NCI-H2227 treated with DMSO at 0.1 percent for 48 hours (cell line): ENCODE measurements at places on chromosomes 1 and 21.

DNA sequence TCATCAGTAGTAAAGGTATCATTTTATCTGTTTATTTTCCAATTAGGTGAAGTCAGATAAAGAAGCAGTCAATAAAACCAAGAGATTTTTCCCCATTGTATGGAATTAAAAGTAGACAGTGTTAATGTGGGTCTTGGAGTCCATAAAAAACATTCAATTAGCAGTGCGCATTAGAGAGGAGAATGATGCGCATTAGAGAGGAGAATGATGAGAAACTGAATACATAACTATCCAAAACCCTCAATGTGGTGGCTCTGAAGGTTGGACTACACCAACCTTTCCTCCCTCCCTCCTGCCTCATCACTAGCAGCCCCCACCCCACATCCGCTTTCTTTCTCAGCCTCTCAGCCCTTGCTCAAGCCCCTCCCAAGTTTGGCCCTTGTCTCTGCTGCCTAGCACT lies 99.5 kb downstream of the DAB1 start:
- DNase-seq: no peak

- no peak for DNase-seq
These were observed 3.8 kb downstream of the TRAF5 start for GRCh38 chr1:211330282-211330936.

DNA sequence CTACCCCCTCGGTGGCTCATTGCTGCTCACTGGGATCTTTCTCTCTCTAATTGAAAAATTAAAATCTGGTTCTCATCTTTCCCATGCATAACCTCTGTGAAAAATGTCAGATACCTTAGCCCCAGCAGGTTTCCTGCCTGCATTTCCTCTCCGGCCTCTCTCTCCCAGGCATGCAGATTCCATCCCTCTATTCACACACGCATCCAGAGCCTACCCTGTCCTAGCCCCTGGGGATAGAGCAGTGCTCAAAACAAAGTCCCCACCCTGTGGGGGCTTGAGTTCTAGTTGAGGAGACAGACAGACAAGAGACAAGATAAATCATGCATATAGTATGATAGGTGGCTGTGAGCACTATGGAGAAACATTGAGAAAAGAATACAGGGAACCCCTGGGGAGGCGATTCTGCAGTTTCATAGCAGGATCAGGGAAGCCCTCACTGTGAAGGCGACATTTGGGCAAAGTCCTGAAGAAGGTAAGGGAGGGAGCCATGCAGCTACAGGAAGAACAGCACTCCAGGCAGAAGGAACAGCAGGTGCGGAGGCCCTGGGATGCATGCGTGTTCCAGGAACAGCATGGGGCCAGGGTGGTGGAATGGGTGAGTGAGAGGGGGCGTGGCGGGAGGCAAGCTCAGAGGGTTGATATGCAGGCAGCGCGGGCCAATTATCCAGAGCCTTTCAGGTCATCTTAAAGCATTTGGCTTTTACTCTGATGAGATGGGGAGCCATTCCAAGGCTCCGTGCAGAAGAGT lies 3.5 kb upstream of the BSND start:
- DNase-seq: no peak

DNA sequence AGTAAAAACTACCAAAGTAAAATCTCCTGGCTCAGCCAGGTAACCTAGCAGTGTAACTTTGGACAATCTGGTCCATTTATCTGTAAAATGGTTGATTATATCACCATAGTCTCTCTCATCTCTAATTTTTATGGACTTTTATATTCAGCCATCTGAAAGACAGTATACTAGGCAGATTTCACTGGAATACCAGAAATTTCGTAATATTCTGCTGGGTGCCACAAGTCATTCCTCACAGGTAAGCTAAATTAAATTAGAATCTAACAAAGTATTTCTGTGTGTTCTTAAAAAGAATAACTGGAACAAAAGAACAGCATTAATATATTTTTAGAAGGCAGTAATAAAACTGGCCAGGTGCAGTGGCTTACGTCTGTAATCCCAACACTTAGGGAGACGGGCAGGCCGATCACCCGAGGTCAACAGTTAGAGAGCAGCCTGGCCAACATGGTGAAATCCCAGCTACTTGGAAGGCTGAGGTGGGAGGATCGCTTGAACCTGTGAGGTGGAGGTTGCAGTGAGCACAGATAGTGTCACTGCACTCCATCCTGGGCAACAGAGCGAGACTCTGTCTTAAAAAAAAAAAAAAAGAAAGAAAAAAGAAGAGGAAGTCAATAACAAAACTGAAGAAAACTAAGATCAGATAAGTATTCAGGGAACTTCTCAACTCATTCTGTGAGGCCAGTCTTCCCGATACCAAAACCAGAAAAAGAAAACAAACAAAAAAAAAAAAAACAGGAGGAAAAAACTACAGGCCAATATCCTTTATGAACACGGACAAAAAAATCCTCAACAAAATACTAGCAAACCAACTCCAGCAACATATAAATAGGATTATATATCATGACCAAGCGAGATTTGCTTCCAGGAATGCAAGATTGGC lies 35.9 kb downstream of the PIK3R3 start:
- no peak for DNase-seq

- DNase-seq: no peak
These were observed 7.1 kb upstream of the IL12RB2 start for GRCh38 chr1:67300561-67300960.

- DNase-seq: no peak
These were observed 75.5 kb downstream of the SIPA1L2 start for GRCh38 chr1:232554409-232554808.

DNA sequence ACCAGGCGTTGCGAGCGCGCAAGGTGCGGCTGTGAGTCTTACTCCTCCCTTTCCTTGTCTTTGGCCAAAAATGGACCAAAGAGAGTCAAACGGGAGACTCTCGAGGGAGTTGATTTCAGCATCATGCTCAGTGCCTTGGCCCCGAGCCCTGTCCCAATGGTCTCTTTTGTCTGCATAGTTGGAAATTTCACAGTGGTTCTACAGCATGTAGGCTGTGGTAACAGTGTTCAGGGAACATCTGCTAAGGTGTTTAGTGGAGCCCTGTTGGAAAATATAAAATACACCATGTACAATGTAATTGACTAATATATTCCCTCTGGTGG lies 2.7 kb downstream of the CACNA1E start:
- DNase-seq: no peak

GRCh38 chr1:183704131-183704530 lies 51.0 kb upstream of the APOBEC4 start:
- DNase-seq: no peak

- no peak for DNase-seq
These were observed 18.0 kb downstream of the C8A start for GRCh38 chr1:56872597-56872996.

DNA sequence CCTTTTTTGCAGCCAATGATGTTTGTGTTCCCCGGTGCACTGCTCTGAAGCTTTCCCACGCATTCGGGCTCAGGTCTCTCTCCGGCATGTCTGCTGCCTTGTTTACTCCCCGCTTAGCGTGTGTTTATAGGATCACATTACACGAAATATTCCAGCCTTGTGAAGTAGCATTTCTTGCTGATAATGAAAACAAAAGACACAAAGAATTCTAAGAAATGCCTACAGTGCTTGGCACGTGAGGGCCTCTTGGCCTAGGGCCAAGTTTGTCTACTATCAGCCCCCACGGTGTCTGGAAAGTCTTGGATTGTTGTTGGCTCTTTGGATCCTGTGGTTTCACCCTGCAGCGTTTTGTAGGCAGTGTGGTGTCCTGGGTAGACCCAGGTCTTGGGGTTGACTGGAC lies 11.2 kb upstream of the GSTM4 start:
- no peak for DNase-seq

DNA sequence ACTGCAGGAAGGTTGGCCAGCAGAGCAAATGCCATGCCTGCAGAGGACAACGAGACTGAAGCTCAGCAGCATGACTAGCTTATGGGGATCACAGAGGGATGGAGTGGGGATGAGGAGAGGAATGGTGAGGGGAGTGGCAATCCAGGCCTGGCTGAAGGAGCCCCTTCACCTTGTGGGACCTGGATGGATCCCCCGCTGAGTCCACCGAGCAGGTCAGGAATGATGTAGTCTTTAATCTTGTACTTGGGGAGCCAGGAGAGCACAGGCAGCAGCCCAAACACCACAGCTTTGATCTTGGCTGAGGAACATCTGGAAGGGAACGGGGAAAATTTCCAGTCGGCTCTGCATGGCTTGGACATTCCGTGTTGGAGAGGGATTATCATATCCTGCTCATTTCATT lies 10.5 kb downstream of the SLC26A9 start:
- DNase-seq: no peak

- DNase-seq: no peak
These were observed 26.2 kb downstream of the RSBN1 start for GRCh38 chr1:113786069-113786468.

DNA sequence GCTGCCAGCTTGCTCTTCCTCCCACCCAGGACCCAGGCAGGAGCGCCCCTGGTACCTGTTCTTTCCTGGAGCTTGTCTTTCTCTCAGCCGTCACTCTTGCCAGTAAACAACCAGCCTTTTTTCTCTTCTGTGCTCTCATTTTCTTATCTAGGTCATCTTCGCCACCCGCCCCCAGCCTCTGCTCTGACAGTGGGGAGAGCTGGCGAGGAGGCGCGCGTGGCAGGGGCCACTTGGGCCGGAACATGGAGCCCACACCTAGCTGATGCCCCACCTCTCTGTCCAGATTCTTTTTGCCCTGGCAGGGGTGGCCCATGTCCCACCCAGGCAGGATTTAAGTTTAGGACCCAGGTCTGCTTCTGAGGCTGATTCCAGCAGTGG lies 32.3 kb downstream of the PROK1 start:
- no peak for DNase-seq

DNA sequence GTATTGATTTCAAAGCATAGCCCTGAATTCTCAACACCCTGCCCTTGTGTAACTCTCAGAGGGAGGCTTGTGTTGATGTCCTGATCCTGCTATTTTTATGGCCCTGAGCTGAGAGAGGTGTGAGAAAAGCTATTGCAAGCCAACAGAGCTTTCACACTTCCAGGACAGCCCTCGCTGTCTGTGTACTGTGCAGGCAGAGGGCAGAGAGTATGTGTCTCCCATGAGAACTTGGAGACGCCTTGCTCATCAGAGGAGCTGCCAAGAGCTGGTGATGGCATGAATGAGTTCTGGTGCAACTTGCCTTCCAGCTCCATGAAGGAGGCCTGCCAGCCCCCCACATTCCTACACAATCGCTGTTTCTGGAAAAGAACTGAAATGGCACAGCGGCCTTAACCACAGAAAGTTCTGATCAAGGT lies 144.1 kb upstream of the AJAP1 start:
- no peak for DNase-seq

- DNase-seq: no peak
These were observed 12.3 kb upstream of the IL22RA1 start for GRCh38 chr1:24155011-24155782.

GRCh38 chr21:31710586-31710985 lies 21.3 kb downstream of the SCAF4 start:
- DNase-seq: no peak

- DNase-seq: no peak
These were observed 164.6 kb downstream of the CYYR1 start for GRCh38 chr21:26408511-26408910.

GRCh38 chr21:36549470-36549869 lies 69.5 kb upstream of the CLDN14 start:
- no peak for DNase-seq

DNA sequence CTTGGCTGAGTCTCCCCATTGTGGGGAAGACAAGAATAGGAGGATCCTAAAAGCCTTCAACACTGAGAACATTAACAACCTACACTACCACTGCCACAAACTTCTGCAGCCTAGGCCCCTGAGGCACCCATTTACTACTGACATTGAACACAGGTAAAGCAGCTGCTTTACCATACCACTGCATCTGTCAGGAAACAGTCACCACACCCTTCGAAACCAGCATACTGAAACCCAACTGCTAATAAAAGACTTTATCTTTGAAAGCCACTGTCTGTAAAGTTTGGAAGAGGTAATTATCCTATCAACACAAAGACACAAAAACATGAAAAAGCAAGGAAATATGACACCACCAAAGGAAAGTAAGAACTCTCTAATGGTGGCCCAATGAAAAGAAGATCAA lies 7.4 kb downstream of the IFNAR1 start:
- DNase-seq: no peak

GRCh38 chr1:93635614-93636543 lies 45.8 kb downstream of the BCAR3 start:
- DNase-seq: no peak
